ENCODE measurements at places on chromosomes 3 and 15. TPM values are rescaled to one million over a fixed set of nuclear protein-coding genes. Genes with fewer than 3 reads are reported as not detected.

PRR20G gene
- not detected for total RNA-seq

FBXL22 gene
- 0.34 TPM for total RNA-seq

DNA sequence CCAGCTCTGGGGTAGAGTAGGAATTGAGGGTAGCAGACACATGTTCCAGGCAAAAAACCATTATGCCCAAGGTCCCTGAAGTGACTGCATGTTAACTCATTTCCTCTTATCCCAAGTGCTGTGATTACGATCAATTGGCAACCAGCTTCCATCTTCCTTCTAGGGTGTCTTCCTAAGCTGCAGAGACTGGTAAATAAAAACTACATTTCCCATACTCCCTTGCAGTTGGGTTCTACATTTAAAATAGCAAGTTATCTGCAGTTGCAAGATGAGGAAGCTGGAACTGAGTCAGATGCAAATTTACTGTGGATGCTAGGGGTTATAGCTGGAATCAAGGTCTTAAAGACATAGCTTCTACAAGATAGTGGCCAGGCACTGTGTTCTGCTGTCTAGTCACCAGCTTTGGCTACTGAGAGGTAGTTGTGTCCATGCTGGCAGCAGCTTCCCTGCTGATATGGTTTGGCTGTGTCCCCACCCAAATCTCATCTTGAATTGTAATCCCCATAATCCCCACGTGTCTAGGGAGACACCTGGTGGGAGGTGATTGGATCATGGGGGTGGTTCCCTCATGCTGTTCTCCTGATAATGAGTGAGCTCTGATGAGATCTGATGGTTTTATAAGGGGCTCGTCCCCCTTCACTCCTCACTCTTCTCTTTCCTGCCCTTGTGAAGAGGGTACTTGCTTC, 51.3 kb upstream of the FBN1 start:
- peaks cover 45% of the 10 kb centered on the region for H3K4me1 ChIP-seq
- no peaks in the 10 kb centered on the region for H3K27me3 ChIP-seq
- no peak overlapping the region for H3K4me3 ChIP-seq
- DNase-seq: peak; percentile 35

DNA sequence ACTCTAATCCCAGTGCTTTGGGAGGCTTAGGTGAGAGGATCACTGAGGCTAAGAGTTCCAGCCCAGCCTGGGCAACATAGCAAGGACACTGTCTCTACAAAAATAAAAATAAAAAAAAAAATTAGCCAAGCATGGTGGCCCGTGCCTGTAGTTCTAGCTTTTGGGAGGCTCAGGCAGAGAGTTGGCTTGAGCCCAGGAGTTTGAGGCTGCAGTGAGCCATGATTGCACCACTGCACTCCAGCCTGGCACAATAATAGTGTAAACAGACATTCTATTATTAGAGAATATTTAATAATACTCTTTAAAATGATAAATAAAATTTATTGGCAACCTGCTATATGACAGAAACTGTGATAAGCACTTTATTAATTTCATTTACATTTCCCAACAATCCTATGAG, 908.9 kb downstream of the TUSC7 start:
- H3K27me3 ChIP-seq: no peaks in the 10 kb centered on the region
- no peak for DNase-seq
- no peak overlapping the region for H3K4me3 ChIP-seq
- no peaks in the 10 kb centered on the region for H3K36me3 ChIP-seq
- no peak overlapping the region for H3K27ac ChIP-seq
- peaks cover 5% of the 10 kb centered on the region for H3K4me1 ChIP-seq

DNA sequence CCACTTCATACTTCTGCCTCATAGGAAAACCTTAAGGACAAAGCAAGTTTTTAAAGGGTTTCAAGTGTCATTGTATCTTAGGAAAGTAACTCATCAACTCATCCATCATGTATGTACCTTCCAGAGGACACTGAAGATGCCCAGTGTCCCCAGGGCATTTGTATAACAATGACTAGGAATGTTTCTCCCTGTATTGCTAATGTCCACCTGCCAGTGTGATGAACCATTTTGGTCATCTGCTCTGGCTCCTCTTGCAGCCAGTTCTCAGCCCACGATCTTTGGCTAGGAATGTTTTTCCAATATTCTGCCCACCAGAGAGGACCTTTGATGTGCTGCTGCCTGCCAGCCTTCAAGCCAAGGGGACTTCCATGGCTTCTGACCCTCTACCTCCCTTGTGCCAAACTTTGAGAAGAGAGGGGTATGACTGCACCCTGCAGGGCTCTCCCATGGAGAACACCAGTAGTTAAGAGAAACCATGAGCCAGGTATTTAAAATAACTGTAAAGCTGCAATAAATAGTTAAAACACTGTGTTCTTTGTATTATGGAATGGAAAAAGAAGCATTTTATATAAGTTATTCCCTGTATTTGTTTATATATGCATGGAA, 11.4 kb downstream of the LMOD3 start:
- no peak for DNase-seq
- no peak overlapping the region for H3K27ac ChIP-seq
- no peak overlapping the region for H3K4me3 ChIP-seq
- H3K27me3 ChIP-seq: no peaks in the 10 kb centered on the region

PAK6 gene
- 1.1 TPM for total RNA-seq

Measured in astrocyte (in vitro differentiated cells and primary cell).